ENCODE measurements at places on chromosomes 6 and 20.

DNA sequence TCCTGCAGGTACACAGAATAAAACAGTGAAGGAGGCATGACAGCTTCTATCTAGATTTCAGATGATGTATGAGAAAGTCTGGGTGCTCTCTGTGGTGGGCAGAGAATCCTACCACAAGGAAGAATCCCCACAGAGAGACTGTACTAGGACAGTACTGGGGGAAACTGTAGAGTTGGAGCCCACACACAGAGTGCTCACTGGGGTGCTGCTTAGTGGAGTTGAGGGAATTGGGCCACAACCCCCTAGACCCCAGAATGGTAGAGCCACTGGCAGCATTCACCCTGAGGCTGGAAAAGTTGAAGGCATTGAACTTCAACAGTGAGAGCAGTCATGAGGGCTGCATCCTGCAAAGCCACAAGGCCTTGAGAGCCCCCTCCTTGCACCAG lies 62.2 kb upstream of the TNFRSF21 start:
- DNase-seq, result no peak

- DNase-seq, result no peak
Measured at GRCh38 chr6:85676086-85676729, 33.5 kb upstream of the SYNCRIP start.

DNA sequence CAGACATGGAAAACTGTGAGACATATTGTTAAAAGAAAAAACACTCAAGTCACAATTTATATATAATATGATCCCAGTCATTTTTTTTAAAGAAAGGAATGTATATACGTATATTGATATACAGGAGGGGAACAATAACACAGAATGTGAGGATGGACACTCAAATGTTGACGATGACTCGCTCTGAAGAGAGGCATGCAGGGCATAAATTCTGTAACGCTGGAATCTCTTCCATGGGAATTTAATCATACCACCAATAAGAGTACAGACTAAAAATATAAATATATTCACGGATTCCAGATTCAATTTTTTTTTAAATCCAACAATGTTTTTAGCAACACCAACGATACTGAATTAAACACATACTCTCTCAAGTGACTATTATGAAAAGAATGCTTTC lies 106.9 kb upstream of the CCDC28A start:
- DNase-seq, result no peak

- DNase-seq, result peak; percentile 55
Measured at GRCh38 chr6:129567374-129567773, 142.6 kb downstream of the ARHGAP18 start.

GRCh38 chr6:125477844-125478243 lies 176.1 kb upstream of the HDDC2 start:
- no peak for DNase-seq

DNA sequence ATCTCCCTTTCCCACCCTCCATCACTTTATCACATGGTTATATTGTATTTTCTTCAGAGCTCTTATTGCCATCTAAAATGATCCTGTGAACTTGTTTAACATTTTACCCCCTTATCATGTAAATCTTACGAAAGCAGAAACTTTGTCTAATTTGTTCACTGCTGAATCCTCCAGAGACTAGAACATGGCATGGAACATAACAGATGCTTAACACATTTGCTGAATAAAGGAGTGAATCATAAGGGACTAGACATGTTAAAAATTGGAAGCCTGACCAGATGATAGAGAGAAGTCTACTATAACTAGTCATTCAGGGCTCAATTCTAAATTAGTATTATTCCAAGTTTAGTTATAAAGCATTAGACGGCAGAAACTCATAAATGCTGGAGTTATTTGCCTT lies 73.3 kb downstream of the MAN1A1 start:
- no peak for DNase-seq

- no peak for DNase-seq
Measured at GRCh38 chr6:151702851-151703658, 104.4 kb upstream of the ESR1 start.

DNA sequence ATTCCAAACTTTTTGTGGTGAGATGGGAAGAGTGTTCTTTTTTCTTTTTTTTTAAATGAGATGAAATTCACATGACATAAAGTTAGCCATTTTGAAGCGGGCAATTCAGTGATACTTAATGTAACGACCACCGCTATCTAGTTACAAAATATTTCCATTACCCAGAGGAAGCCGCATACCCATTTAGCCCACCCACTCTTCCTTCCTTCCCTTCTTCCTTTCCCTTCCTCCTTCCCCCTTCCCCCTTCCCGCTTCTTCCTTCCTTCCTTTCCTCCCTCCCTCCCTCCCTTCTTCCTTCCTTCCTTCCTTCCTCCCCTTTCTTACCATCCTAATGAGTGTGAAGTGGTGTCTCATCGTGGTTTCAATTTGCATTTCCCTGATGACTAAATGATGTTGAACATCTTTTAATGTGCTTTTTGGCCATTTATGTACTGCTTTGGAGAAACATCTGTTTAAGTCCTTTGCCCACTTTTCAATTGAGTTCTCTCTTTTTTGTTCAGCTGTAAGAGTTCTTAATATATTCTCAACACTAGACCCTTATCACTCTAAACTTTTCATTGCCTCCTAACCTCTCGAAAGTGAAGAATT lies 371.1 kb downstream of the FARS2 start:
- no peak for DNase-seq

DNA sequence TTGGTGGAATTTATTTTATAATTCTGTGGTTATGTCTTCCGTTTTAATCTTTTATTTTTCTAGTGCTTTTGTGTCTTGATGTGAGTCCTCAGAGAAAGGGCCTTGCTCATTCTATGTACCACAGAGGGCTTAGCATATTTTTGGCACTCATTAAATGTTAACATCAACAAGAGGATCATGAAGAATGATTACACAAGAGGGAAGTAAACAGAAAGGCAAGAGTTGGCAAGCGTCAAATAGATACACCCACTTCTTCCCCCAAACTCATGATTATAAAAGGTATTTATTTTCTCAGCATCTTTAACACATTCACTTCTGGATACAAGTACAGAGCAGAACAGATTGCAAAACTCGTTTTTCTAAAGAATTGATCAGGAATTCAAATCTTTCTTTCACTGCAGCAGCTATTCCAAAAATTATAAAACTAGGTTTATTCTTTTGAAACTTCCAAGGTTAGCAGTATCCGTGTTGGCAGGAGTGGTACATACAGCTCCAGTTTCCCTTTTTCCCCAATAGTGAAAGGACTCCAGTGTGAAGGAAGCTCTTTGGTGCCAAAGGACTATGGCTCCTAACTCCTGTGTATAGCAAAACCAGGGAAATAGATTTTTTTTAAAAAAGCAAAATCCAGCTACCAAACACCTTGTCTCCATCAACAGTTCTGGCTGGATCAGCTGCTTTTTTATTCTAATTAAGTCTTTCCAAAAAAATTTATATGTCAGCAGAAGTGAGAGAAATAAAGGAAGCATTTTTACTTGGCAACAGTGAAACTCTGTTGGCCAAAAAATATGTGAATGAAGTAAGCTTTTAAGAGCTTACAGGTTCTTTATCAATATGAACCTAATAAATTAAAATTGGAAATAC lies 221.9 kb downstream of the ADGRG6 start:
- DNase-seq, result no peak
